RPMI7951 (cell line): ENCODE measurements at places on chromosomes 2 and 18.

GRCh38 chr18:77106331-77106730 is 26.3 kb downstream of the MBP start:
- DNase-seq = no peak

GRCh38 chr2:134324947-134325346 is 71.1 kb downstream of the MGAT5 start:
- no peak for DNase-seq

DNA sequence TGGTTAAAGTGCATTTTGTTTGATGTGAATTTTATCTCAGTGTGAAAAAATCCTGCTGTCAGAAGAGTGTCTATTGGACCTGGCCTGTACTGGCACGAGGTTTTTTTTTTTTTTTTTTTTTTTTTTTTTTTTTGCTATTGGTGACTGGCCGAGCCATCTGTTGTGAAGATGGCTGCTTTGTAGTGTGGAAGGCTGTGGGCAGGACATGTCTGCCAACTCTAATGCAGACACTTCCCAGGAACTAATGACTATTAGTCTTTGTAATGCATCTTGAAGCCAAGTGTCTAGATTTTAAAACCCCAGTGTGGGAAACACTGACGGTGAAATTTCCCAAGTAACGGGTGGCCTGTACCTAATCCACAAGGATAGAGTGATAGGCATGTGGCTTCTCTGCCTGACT is 34.3 kb downstream of the ZAP70 start:
- peak; percentile 71 for DNase-seq

GRCh38 chr18:24472591-24472990 is 12.2 kb downstream of the HRH4 start:
- DNase-seq = no peak

DNA sequence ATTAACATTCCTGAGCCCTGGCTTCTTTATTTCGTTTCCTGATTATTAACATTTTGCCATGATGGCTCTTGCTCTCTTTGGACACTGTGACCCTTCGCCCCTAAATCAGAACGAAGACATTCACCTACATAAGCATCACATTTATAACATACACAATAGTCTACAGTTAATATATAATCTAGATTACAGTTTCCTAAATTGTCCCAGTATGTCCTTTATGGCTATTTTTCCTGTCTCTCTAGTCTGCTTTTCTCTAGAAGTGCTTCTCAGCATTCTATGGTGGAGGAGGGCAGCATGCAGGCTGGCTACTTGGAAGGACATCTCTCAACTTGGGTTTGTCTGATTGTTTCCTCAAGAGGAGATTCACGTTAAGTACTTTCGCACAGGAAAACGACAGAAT is 49.9 kb downstream of the FAM210A start:
- no peak for DNase-seq

- DNase-seq = no peak
Observed at GRCh38 chr2:39545957-39546356, 108.9 kb upstream of the MAP4K3 start.

DNA sequence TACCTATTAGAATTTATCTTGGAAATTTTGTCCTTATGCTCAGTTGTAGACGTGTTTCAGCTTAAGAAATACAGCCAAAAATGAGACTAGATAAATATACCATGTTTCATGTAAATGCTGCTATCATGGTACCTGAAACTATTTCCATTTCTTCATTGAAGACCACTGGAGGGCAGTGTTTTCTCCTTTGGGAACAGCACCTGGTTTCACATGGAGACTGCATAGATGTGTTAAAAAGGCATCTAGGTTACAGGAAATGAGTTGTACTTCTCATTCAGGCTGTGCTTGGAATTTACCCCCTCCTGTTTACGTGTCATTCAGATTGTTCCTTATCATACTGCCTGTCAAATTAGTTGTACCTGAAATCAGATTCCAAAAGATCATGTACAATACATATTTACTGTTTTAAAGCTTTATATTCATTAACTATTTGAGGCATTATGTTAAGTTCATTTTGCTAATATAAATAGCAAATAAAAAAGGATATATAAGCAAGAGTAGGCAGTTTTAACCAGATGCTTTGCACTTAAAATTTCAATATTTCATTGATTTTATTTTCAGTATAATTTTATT is 57.3 kb upstream of the PSMD14 start:
- peak; percentile 51 for DNase-seq

- no peak for DNase-seq
Observed at GRCh38 chr2:183371545-183371944, 247.3 kb downstream of the NUP35 start.

- DNase-seq = peak; percentile 59
Observed at GRCh38 chr2:47223980-47224379, 68.9 kb upstream of the STPG4 start.

DNA sequence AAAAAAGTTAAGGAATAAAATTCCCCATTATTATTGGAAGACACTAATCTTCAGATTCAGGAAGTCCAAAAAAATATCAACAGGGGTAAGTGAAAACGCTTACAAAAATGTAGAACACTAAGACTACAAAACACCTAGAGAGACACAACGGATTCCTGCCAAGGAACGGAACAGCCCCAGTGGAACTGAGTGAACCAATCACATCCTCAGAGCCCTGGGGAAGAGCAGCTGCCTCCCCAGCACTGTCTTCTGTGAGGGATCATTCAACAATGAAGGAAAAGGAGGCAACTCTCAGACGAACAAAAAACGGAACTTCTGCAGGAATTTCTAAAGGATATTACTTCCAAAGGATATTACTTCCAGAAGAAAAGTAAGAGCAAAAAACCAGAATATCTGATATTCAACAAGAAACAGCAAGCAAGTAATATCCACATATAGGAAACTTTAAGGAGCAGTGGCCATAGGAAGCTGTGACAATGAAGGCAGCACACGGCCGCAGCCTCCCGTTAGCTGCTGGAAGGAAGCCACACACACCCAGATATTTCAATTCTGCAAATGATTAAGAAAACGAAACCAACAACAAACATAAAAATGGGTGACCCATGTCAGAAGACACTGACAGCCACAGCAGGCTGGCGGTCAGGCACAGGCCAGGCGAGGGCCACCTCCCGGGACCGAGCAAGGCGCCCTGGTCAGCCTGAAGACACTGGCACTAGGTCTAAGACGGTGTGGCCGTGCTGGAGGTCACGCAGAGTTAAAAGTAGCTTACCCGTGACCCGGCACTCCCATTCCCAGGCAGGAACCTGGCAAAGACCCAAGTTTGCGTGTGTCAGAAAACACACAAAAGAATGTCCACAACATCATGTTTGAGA is 81.8 kb downstream of the HDAC4 start:
- peak; percentile 53 for DNase-seq

DNA sequence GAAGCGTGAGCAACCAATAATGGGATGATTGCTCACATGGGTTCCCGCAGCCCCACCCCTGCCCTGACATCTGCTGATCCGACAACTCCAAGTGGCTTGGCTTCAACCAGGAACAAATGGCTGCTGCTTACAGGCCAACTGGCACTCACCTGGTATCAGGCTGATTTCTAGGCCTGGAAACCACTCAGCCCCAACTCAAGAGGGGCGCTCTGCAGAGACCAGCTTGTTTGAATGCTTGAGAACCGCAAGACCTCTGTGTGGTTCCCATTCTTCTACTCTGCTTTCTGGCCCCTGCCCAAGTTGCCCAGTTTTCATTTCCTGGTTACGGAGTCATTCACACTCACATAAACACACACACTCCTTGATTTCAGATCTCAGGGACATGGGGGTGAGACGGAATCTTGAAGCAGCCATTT is 52.0 kb downstream of the TNP1 start:
- DNase-seq = peak; percentile 6

- DNase-seq = no peak
Observed at GRCh38 chr2:65018141-65018582, 29.0 kb downstream of the SLC1A4 start.

GRCh38 chr2:28628987-28629386 is 122.6 kb upstream of the PPP1CB start:
- no peak for DNase-seq

DNA sequence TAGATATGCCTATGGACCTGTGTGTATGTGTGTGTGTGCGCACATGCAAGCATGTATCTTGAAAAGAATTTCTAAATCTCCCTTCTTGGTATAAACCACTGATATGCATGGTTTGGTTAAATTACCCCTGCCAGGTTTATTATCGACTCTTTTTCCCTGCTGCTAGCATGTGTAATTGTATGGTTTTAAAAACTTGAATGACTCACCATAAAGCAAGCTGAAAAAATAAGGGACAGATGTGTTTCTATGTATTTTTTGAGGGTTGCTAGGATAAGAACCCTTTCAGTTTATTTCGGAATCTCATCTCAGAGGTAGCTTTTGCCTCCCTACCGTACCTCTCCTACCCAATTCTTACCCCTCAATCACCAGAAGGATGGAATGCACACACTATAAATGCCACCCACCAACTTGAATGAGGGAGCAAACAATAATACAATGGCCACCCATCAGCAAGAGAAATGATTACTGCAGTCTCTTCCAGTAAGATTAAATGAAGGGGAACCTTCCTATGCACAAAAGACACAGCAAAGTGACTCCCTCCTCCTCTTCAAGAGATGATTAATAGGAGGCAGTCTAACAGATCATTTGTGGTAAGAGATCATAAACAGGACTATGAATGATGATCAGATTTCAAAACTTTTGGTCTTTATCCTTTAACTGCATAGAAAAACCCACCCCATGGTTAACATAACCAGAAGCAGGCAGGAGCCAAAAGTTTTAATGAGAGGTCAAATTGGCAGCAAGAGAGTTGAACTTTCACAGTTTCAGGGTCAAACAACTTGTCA is 357.2 kb downstream of the SATB2 start:
- DNase-seq = peak; percentile 83

DNA sequence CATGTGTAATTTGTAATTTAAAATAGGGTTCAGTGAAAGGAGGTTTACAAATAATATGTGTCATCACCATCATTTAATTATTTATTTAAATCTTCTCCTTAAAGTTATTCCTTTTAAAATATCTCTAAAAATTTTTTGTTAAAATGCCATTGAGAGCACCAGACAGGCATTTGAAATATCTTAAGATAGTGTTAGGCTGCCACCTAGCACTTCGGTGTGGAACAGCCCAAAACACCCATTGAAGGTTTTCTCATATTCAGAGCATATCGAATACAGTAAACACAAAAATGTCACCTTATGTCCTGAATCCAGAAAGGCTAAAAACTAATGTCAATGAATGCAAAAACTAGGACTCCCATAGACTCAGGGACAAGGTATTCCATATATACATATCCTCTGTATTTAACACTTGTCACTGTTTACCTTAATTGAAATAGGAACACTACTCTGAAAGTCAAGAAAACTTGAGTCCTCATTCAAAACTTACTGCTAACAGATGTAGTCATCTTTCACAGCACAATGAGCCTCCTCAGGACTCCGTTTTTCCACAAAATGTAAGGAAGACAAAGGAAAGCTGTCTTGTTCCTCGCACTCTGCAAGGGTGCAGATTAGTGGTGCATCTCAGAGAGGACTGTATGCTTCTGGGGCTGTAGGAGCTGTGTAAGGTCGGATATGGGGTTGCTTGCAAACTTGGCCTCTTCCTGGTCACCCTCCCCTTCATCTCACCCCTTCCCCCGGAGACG is 329.5 kb downstream of the PAX3 start:
- peak; percentile 36 for DNase-seq

GRCh38 chr18:26267357-26267930 is 41.2 kb downstream of the TAF4B start:
- DNase-seq = no peak
